ENCODE measurements at places on chromosomes 2 and 18.

GRCh38 chr18:73147590-73147989 lies 279.8 kb upstream of the NETO1 start:
- no peak for DNase-seq

GRCh38 chr2:23484275-23484674 lies 99.3 kb downstream of the KLHL29 start:
- no peak for DNase-seq

DNA sequence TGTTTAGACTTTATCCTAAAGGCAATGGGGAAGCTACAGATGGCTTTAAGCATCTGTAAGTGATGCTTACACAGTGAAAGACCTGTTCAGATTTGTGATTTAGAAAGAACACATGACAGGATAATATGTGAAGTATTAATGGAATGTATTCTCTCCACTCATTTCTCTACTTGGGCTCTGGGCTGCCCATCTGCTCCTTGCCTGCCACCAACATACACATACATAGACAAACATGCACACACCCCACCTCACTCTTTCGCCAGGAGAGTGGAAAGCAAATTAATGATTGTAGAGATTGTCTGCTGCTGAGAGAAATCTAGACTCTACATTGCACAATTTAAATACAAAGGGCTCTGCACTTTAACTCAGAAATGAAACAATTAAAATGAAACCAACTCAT lies 61.0 kb upstream of the NFE2L2 start:
- no peak for DNase-seq

DNA sequence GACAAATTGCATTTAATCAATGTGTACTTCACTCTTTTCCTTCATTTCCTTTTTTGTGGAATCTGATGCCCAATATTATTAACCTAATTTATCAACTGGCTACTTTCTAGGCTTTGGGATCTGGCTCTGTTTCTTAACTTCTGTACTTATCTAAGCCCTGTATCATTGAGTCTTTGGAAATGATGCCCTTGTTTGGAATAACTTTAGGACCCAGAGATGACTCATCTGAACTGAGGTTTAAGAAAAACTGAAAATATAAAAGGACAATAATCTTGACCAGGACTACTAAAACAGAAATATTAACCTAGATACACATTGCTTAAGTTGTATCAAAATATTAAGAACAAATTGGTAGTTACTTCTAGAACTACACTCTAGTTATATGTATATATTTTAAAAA lies 600.8 kb downstream of the CPS1 start:
- DNase-seq = no peak

DNA sequence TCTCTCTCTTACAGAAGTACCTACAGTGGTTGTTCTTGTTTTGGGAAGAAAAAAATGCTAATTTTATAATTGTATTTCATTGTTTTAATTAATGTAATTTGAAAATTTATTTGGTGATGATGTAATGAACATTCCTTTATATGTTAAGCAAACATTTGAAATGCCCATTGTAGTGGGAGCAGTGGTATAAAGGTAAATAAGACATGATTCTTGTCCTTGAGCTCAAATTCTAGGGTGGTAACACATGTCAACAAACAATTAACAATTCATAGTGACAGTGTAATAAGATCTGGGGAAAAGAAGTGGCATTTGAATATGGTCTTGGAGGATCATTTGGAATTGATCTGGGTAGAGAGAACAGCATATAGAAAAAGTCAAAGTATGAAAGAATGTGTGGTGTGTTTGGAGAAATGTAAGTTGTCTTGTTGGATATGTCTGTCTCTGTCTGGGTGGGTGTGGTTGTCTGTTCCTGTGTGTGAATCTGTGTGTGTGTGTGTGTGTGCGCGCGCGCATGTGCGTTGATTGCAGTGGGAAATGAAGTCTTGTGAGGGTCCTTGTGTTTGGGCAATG lies 5.8 kb downstream of the PTPN4 start:
- DNase-seq = no peak

- DNase-seq = no peak
Measured at GRCh38 chr2:46073540-46074046, 223.6 kb upstream of the EPAS1 start.

- DNase-seq = no peak
Measured at GRCh38 chr2:3728104-3729054, 25.0 kb downstream of the DCDC2C start.

- no peak for DNase-seq
Measured at GRCh38 chr2:229779650-229780049, 65.3 kb upstream of the DNER start.

DNA sequence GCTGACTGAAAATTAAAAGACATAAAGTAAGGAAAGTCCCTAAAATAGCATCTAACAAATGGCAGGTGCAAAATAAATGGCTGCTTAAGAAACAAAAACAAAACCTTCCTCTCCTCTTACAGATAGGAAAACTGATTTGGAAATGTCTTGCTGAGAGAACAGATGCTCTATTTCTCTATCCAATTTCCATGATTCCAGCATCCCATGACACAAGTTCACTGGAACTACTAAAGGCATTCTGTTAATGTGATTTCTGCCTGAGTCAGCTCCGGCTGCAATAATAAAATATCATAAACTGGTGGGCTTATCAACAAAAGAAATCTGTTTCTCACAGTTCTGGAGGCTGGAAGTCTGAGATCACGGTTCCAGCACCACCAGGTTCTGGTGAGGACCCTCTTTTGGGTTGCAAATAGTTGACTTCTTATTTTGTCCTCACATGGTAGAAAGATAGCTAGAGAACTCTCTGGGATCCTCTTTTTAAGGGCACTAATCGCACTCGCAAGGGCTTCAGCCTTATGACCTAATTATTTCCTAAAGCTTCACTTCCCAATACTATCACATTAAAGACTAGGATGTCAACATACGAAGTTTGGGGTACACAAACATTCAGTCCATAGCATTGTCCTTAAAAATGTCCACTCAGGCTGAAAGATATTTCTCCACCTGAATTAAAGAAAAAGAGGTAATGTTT lies 78.2 kb upstream of the GALNT3 start:
- DNase-seq = no peak

DNA sequence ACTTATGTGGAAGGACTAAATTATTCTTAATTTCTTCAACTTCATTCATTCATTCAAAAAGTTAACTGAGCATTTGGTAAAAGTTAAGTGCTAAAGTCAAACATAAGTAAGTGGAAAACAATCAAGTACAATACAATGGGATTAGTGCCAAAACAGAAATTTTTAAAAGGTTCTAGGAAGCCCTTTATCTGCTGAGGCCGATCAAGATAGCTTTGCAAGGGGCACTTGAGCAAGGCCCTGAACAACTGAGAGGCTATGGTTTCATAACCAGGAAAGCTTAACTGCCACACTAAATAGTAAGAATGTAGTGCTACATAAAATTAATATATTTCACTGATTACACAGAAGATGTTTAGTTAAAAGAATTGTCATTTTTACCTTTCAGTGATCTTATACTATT lies 76.5 kb downstream of the NOL10 start:
- no peak for DNase-seq

GRCh38 chr18:72063001-72063400 lies 481.1 kb downstream of the CBLN2 start:
- DNase-seq = no peak

DNA sequence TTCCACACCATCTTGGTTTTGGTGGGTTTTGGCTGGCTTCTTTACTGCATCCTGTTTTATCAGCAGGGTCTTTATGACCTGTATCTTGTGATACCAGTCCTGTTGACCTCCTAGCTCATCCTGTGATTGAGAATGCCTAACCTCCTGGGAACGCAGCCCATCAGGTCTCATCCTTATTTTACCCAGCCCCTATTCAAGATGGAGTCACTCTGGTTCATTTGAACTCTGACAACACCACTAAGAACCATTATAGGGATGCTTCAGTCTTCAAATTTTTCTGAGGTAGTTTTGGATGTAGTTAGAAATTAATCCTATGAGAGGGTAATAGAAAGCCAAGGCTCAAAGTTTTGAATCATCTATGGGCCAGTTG lies 287.8 kb upstream of the SLC39A10 start:
- DNase-seq = no peak

GRCh38 chr18:77777163-77777562 lies 527.5 kb downstream of the GALR1 start:
- DNase-seq = no peak

- DNase-seq = no peak
Measured at GRCh38 chr18:77298172-77298571, 48.5 kb downstream of the GALR1 start.

- DNase-seq = no peak
Measured at GRCh38 chr2:159900343-159900742, 102.3 kb upstream of the CD302 start.
